ENCODE measurements at places on chromosomes 13 and 19.

GRCh38 chr19:43594710-43595604 lies 977 bp downstream of the IRGQ start:
- DNase-seq = peak; percentile 16

GRCh38 chr13:26829716-26830115 lies 69.1 kb upstream of the GPR12 start:
- no peak for DNase-seq

DNA sequence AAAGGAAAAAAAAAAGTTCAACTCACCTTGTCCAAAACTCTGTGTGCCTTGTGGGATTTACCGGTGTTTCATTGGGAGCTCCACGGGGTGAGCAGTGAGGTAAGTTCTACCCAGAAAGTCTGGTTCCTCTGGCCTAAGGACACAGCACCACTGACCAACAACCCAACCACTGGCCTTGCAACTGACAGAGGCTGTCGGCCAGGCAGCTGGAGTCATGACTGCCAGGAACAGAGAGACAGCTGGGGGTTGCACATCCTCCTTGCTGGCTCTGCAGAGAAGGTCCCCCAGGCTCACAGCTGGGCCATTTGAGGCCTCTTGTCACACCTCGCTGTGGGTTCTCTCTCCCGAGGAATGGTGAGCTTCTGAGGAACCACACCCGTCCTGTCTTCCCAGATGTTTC lies 59.5 kb downstream of the ANKRD10 start:
- DNase-seq = no peak

DNA sequence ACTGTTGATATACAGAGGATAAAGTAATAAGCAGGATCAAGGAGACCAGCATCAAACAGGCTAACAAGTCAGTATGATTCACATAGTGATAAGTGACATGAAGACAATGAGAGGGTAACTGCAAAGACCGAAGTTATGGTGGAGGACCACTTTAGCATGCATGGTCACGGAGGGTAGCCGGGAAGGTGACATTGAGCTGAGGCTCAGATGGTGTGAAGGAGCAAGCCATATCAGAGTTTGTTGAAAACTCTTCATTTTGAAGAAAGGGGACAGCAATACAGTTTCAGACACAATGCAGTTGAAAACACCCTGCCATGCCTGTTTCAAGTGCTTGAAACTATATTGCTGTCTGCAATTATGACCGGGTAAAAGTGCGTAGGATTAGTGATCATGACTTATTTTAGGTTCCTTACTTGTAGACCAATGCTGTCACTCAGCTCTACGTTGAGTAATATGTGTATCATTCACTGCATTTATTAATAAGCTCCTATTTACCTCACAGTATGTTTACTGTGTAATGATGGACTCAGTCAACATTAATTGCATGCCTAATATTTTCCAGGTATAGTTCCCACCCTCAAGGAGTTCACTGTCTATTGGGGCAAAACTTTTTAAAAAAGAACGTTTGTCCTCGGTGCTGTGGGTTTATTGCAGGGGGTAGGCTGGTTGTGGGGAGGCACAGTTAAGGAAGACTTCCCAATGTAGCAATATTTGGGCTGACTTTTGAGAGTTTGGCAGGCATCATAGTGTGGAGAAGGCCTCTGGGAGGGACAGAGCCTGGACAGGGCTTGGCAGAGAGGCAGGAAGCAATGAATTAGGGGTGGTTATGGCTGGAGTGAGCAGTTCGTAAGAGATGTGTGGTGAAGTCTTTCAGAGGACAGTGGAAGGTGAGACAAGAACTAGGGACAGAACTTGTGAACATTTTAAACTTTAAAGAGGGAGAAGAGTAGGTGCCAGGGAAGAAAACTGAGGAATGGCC lies 3.2 kb downstream of the UBAC2 start:
- DNase-seq = no peak

DNA sequence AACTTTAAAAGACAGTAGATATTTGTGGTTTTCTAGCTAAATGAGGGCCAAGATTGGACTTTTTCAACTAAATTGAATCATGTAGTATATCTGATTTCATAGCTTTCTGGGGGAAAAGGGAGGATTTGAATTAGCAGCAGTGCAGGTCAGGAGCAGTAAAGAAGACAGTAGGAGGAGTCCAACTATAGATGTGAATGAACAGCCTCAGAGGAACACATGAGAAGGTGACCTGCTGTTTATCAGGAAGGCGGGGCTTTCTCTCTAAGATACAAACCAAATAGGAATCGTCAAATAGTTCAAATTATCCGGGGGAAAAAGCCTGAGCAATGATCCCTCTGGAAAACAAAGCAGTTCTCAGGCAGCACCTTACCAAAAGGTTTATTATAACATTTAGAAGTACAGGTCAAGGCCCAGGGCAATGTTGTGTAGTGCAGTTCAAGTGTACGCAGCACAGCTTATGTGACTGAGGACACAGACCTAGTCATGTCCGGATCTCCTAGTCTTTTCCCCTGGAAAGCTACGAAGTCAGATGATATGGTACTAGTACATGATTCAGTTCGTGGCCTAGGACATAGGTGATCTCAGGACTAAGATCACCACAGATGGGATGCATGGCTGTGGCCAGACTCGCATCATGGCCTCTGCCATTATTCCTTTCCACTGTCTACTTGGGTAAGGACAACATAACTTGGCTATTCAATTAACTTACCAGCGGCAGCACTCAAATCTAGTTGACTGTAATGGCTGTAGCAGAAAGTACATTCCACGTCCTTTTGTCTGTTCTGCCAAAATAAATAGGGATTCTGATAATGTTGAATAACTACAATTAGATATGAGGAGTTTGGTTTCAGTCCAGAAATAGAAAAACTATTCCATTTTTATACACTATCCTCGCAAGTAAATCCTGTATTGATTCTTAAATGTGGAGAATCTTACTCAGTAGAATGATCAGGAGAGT lies 40.3 kb downstream of the MPHOSPH8 start:
- no peak for DNase-seq

DNA sequence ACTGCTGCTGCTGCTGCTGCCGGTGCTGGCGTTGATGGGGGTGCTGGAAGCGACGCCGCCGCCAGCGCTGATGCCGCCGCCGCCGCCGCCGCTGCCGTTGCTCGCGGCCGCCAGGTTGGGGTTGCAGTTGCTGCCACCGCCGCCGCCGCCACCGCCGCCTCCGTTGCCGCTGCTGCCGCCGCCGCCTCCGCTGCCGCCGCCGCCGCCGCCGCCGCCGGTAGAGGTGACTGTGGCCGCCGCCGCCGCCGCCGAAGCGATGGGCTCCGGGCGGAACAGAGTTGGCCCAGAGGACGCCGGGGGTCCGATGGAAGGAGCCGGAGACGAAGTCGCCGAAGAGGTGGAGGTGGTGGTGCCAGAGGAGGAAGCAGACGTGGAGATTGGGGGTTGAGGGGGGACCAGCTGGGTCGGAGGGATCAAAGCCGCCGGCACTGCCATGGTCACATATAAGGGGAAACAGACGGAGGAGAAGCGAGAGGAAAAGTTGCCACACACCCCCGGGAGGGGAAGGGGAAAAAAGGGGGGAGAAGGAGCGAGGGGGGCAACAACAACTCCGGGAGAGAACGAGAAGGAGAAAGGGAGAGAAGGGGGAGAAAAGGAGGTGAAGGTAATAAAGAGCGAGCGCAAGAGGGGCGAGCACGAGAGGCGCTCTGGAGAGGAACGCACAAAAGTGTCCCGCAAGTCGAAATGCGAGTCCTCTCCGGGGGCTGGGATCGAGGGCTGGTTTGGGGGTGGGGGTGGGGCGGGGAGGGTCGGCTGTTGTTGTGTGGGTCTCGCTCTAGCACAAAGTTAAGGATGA lies 471 bp downstream of the DACH1 start:
- no peak for DNase-seq

DNA sequence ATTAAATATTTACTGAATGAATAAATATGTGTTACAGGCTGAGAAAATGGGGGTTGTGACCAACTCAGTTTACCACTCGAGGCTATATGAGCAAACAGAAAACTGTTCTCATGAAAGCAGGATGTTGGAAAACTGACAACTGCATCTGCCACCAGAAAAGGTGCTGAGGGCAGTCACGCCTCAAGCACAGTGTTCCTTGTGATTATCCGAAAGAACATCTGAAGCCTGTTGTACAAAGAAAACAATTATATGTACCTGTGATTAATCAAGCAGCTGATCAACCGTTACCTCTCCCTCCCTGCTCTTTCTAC lies 6.2 kb upstream of the KLK13 start:
- no peak for DNase-seq

DNA sequence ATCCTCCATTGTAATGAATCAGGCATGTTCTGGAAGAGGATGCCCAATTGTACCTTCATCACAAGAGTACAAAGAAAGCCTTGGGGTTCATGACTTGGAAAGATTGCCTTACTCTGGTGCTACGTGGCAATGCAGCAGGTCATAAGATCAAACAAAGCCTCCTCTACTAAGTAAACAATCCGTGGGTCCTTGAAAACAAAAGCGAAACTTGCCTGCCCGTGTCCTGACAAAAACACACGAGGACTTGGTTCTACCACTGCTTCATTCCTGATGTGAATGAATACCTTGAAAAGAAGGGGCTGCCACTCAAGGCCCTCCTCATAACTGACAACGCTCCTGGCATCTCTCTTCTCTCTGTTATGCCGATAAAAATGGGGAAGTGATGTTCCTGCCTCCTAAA lies 18.9 kb downstream of the ZNF563 start:
- no peak for DNase-seq

All from NCI-H510A (cell line).